ENCODE measurements at places on chromosomes 16 and 17.
A peak's percentile ranks its signal among the peaks of the same experiment; 100 is the strongest.

DNA sequence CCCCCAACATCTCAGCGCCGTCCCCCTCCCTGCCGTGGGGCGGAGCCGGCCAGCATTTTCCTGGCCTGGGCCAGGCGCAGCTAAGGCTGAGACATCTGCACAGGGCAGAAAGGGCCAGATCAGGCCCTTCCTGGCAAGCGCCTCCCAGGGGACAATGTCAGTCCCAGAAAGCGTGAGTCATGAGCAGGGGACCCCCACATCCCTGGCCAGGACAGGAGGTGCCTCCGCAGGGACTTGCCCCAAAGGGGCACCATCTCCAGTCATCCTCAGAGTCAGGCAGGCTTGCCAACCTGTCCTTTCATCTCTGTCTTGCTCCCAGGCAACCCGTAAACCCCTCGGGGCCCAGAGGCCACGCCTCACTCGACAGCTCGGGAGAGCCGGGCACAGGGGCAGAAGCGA is 43.2 kb downstream of the SOCS1 start:
- no peak for DNase-seq

GRCh38 chr17:55734128-55734781 is 11.6 kb upstream of the TMEM100 start:
- DNase-seq: no peak

GRCh38 chr17:49146620-49147306 is 14.2 kb downstream of the B4GALNT2 start:
- DNase-seq: peak; percentile 97

DNA sequence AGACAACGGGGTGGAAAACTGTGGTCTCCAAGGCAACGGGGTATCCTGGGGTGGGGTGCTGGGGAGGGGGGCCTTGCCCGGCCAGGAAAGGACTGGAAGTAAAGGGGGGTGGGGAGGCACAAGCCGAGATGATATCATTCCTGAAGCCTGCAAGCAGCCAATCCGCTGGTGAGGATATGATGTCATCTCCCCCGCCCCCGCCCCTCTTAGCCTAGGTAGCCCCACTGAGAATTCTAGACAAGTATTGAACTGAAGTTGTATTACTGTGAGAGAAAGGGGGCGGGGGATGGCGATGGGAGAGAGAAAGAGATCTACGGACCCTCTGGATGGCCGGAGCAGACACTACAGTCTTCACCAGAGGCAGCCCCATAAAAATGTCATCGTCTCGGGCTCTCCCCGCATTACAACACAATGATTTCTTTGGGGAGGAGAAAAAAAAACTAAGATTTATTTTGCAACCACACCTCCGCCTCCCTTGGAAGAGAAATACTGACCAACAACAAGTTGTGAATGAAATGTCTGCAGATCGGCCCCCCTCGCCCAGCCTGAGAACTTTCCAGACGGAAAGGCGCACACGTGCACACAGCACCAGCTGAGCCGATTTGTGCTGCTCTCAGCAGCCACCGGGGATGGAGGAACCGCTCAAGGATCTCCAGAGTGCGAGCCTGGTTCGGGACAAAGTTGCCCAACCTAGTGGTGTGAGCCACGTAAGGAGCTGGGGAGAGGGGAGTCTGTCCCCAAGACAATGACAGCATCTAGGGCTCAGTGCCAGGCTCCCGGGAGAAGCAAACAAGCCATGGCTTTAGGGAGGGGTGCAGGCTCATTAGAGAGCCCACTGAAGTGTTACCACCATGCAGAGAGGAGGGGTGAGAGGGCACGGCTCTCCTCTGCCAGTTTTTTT is 222.1 kb downstream of the SOX9 start:
- no peak for DNase-seq

DNA sequence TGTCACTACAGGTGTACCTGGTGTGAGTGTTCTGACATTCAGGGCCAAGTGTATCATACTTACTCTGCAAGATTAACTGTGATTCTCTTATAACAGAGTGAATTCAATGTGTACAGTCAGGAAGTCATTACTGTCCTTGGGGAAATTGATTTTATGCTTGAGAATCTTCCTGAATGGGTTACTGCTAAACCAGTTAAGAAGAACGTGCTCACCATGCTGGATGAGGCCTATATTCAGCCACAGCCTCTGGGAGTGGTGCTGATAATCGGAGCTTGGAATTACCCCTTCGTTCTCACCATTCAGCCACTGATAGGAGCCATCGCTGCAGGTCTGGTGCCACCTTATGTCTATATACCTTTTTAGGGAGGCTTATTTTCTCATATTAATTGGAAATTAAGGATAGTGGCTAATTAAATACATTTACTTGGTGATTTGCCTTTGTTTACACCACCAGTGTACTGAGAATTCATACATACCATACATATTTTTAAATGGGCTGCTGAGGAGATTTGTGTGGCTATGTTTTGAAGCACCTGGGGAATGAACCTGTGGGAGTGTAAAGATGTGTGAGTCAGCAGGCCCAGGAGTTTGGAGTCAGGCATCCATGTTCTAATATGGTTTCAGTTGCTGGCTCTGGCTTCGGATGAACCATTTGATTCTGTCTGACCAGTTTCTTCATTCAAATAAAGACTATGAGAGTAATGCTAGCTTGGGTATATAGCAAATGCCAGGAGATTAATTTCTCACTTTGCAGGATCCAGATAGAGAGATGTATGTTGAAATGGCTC is 3.1 kb downstream of the ALDH3A2 start:
- DNase-seq: no peak

- DNase-seq: no peak
These were observed 135.8 kb downstream of the CDH8 start for GRCh38 chr16:61900482-61900881.

Measured in amniotic stem cell (primary cell).